ENCODE measurements at places on chromosomes 6 and 20.

- peak; percentile 80 for DNase-seq
Observed at GRCh38 chr20:6828794-6829423, 61.4 kb downstream of the BMP2 start.

GRCh38 chr6:99613705-99614429 is 7.2 kb downstream of the PRDM13 start:
- no peak for DNase-seq

- peak; percentile 84 for DNase-seq
Observed at GRCh38 chr6:33694401-33694931, 17.0 kb downstream of the UQCC2 start.

DNA sequence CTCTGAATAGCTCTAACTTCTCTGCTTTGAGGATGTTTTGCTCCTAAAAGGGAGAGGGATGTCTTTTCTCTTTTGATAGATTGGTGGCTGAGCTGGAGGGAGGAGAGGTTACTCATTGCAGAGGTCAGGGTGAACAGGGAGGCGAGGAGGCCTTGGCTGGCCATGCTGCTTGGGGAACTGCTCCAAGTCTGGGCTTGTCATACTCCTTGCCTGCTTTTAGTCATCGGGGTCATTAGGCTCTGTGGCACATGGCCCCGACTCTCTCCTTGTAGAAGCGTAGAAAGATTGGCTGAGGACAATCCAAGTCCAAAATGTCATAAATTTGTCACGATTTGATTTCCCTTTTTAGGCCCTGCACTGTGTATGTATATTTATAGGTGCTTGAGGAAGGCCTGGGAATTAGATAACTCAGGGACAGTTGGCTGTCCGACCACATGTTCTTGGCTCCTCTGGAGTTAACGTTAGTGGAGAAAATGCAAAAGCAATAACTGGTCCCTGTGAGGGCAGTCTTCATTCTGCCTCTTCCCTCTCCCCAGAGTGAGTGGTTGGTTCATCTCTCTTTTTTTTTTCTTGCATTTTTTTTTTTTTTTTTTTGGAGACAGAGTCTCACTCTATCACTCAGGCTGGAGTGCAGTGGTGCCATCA is 160.1 kb downstream of the SCP2D1 start:
- DNase-seq = no peak

DNA sequence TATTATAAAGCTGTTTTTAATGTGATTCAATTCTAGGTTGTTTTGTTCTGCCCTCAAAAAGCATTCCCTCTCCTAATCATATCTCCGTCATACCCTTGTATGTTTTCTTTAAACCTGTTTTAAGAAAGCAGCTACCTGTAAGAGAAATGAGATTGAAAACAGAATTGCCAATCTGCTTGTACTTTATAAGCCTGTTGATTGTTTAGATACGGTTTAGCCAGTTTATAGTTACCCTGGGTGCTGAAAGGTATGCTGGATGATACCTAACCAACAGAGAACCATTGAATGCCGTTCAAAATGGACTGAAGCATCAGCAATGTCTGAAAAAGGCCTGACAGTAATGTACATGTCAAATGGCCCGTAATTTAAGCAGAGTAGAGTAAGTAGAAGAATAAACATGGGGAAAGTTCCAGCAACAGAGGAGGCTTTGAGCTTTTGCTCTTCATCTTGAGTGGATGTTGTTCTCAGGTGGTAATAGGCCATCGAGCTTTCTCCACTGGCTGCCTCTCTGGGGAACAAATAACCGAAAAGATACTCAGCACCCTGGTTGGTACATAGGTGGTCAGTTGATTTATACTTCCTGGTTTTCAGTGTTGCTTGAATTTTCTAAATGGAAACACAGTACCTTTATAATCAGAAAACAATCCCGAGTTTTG is 27.5 kb downstream of the PTPN1 start:
- DNase-seq = no peak

- no peak for DNase-seq
Observed at GRCh38 chr20:57648878-57649616, 28.8 kb upstream of the ZBP1 start.

GRCh38 chr20:19679900-19680495 is 78.1 kb upstream of the RIN2 start:
- no peak for DNase-seq

GRCh38 chr20:46857061-46857831 is 37.4 kb upstream of the EYA2 start:
- DNase-seq = peak; percentile 9

- DNase-seq = no peak
Observed at GRCh38 chr20:25222461-25223178, 25.3 kb upstream of the PYGB start.

DNA sequence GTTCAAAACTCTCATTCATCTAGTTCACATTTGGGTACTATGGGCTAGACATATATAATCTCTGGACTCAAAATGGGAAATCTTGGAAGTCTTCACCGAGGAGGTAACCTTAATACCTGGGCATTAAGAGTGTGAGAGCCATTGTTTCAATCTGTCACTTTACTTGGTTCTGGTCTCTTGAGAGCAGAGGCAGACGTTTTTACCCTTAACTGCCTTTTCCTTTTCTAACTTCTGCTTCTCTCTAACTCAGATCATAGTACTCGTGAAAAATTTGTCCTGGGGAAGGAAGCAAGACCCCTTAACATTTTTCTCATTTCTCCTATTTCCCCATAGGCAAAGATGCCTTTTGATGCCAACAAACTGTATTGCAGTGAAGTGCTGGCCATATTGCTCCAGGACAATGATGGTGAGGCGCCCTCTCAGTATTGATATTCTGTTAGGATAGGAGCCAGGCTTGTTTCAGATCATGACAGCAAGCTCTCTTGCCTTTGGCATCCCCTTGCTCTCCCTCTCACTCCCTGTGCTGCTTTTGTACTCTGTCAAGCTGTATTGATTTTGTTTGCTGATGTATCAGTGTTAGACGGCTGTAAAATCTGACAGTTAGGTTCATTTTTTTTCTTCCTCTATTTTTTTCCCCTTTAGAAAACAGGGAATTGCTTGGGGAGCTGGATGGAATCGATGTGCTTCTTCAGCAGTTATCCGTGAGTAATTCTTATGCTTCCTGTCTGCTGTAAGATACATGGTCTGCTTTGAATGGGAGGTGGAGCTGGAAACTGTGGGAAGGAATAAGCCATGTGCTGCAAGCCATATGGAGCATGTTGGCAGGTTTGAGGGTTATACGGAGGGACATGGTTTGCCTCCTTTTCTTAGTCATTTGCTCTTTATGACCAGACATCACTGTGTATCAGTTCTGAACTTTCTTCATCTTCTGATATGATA is 83.5 kb downstream of the CTNNBL1 start:
- DNase-seq = peak; percentile 15

DNA sequence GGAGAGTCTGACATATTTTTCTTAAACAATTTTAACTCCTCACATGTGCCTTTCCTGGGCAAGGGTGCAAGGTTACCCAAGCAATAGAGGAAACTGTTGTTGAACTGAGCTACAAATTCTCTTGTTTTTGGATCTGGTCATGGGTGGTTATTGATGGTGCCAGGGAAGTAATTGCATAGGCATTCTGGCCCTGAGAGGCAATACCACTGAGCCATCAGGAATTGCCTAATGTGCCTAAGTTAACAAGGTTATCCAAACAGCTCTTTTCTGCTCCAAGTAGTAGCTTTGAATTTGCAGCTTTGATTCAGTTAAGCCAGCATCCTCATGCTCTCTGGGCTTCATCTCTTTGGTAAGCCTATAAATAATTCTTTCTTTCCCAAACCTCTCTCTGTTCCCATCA is 266.0 kb upstream of the BTBD3 start:
- DNase-seq = no peak

GRCh38 chr6:135750081-135750480 is 101.4 kb upstream of the PDE7B start:
- DNase-seq = no peak

DNA sequence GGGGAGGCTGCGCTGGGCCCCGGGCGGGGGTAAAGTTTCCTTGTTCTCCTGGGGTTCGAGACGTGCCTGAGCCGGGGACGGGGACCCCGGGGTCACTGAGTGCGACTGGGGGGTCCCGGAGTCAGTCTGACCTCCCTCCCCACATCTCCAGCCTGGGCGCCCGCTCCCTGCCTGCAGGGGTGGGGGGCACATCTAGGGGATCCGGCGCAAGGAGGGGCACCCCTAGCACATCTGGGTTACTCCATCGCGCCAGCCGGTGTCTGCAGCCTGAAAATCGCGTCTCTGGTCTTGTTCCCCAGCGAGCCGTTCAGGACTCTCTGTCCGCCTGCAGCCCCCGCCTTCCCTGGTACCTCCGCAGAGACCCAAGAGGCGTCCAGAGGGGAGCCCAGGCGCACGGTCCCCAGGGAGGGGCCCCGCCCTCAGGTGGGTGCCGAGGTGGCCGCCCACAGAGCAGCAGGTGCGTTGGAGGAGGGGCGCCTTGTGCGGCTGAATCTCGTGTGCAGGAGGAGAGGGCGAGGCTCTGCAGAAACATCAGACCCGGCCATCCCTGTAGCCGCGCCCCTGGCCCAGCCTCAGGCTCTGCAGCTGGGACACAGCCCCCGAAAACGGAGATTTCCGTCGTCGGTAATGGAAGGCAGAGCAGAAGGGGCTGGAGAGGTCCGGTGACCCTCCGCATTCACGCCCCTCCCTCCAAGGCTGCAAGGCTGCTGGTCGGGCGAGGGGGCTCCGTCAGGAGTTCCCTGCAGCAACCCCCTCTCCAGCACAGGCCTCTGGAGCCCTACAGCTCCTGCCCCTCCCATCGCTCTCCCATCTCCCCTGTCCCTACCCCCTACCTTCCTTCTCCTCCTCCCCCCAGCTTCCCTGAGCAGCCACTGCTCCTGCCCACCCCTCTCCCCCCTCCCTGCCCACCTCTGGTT is 628 bp upstream of the CHRNA4 start:
- no peak for DNase-seq

- DNase-seq = no peak
Observed at GRCh38 chr20:32378461-32378860, 20.3 kb downstream of the ASXL1 start.
